Left lobe of liver (tissue), 2 donors: ENCODE measurements at places on chromosomes 5 and 9.

DNA sequence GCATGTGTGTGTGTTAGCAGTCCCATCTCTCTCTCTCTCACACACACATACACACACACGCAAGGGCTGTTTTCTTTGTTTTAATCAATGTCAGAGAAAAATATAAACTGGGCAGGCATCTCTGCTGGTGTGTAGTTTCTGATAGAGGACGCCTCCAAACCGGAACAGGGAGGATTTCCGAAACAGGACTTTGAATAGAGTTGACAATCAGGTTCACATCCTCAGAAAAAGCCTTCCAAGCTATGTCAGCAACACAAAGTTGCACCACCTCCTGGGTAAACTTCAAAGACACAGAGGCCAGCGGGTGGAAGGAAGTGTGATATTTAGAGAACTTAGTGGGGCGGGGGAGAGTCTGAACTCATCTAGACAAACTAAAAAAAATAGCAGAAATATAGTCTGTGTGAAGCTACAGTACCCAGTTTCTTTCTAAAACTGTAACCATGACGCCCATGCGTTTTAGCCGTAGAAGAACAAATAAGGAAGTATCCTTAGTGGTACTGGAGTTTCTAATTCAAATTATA lies 1.2 kb downstream of the ST8SIA4 start:
- DNase-seq, result peak; percentile 50

GRCh38 chr5:72849546-72849945 lies 33.1 kb downstream of the TNPO1 start:
- no peak for DNase-seq

- DNase-seq, result no peak
Observed at GRCh38 chr5:158553195-158553961, 546.3 kb downstream of the EBF1 start.

DNA sequence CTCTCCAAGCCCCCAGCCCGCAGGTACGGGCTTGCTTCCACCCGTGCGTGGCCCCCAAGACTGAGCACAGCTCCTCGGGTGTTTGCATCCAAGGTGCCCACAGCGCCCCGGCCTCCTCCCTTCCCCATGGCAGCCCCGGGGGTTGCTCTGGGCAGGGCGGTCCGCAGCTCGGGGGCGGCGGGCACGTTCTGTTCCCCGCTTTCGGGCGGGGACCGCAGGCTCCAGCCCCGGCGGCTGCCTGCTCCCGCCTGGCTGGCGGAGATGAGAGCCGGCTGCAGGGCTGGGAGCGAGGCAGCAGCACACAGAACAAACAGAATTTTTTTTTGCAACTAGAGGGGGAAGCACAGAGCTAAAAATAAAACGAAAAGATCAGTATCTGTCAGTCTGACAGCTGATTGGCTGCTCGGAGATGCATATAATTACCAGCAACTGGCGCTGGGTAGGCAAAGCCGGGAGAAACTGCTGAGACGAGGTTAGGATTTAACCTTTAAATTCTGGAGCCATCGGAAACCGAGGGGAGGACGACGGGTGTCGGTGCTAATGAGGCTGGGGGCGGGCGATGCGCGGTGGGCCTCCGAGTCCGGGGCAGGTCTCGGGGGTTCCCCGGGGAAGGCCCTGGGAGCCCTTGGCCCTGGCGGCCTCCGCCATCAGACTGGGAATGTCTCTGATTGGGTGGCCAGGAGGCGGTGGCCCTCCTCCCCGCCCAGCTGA lies 142.7 kb upstream of the IER5L start:
- DNase-seq, result peak; percentile 67

DNA sequence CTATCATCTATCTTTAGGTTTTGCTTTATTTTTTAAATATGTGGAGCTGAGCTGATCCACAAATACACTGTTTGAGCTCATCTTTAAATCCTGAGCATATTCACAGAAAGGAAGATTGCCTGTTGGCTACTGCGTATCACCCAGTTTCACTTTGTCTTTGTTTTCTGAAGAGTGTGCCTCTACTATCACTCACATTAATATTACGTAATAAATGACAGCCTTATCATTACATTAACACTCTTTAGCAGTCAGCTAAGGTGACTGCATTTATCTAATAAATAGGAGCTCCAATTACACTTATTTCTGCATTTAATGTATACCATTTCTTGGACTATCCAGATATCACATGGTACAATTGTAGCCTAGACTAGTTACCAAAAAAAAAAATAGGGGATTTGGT lies 511.7 kb downstream of the NR2F1-AS1 start:
- DNase-seq, result no peak

- DNase-seq, result no peak
Observed at GRCh38 chr5:174531782-174532191, 192.6 kb upstream of the MSX2 start.

GRCh38 chr5:56303511-56303910 lies 70.4 kb upstream of the ANKRD55 start:
- DNase-seq, result no peak

DNA sequence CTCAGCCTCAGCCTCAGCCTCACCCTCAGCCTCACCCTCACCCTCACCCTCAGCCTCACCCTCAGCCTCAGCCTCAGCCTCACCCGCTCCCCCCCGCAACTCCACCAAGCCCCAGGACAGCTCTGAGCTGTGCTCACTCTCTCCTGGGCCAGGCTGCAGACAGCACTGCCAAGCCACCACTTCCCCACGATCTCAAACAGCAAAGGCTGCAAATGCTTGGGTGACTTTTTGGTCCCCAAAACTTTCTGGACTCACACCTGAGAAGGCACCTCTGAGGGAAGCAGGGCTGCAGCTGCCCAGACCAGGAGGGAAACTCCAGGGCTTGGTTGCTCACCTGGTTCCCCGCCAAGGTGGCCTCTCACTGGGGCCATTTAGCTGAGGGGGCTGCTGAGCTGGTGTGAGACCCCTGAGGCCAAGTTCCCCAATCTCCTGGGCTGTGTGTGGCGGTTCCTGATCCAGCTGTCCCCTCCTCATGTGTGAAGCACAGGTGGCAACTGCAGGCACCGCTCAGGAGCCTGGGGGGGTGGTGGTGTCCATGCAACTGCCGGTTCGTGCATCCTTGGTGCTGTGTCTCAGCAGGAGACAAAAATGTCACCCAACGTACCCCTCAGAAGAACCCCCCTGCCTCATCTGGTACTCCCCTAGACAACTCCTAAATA lies 17.8 kb downstream of the MRPL36 start:
- no peak for DNase-seq

- DNase-seq, result peak; percentile 82
Observed at GRCh38 chr5:9545992-9546851, at the start of gene SEMA5A. TSS of gene SEMA5A (minus strand) at chr5:9546075. CDS start at chr5:9379946, 166,129 bp downstream.

- DNase-seq, result no peak
Observed at GRCh38 chr9:133932181-133932580, 59.9 kb downstream of the VAV2 start.

GRCh38 chr9:25990376-25990775 lies 312.1 kb upstream of the TUSC1 start:
- DNase-seq, result no peak

GRCh38 chr9:108271236-108271635 lies 584.5 kb downstream of the ACTL7B start:
- DNase-seq, result no peak

DNA sequence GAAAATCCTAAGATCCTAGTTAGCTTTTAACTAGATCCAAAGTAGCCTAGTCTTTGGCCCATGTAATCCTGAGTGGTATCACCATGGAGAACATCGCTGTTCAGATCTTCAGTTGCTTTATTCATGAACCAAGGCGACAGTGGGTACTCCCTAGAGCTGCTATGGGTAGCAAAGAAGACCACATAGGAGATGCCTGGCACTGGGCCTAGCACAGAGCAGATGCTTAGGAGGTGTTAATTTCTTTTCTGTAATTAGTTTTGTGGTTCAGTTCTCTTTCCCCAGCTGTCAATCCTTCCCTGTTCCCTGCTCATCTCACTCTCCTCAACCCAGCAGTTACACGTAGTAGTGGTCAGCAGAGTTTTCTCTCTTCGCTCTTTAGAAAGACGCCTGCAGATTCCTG lies 9.3 kb downstream of the CAST start:
- DNase-seq, result no peak

GRCh38 chr5:89850513-89850865 lies 559.1 kb downstream of the CETN3 start:
- no peak for DNase-seq
